ENCODE measurements at places on chromosomes 7 and 10.

DNA sequence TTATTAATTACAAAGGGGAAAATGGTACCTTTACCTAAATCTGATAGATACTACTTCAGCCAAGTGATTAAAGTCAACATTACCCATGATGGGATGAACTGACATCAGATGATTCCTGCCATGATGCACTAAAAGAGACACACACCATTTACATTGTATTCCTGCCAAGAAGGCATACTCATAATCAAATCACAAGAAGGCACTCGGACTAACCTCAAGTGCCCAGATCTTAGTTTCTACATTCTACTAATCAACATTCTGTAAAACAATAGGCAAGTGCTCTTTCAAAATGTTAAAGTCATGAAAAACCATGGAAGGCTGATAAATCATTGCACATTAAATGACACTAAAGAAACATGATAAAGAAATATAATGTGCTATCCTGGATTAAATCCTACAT lies 44.4 kb downstream of the SLC35G1 start:
- no peak for DNase-seq

DNA sequence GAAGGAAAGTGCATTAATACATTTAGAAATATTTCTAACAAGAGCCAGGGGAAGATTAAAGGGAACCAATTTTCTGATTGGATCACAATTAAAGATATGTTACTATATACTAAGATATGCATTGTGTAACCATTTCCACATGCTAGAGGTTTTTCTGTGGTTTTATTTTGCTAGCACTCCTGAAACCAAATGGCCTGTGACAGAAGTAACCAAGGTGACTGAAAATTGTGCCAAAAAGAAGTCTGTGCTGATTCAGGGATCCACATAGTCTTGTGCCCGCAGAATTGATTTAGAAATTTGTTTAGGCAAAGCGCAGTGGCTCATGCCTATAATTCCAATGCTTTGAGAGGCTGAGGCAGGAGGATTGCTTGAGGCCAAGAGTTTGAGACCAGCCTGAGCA lies 1.8 kb downstream of the CC2D2B start:
- DNase-seq = no peak

GRCh38 chr7:124032369-124033094 lies at the start of gene TMEM229A:
Gene TMEM229A (minus strand): TSS chr7:124033067. CDS start chr7:124033003, 64 bp downstream.
- peak; percentile 53 for DNase-seq

- DNase-seq = no peak
Observed at GRCh38 chr7:78496096-78496630, 697.6 kb downstream of the PHTF2 start.

- DNase-seq = no peak
Observed at GRCh38 chr10:29692121-29692539, 57.4 kb upstream of the SVIL start.

DNA sequence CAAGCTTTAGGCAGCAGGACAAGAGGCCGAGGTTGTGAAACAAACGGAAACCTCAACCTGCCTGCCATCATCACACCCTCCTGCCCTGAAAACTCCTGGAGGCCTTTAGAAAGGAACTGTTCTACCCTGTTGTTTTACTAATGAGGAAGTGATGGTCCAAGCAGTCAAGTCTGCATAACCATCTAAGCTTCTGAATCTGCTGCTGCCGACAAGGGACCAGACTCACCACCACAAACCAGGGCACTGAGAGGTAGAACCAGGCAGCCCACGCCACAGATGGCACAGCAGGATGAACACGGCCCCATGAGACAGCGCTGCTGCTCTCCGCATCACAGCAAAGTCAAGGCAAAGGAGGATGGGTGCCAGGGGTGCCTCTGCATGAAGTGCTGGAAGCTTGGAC lies 209.4 kb downstream of the CELF2 start:
- DNase-seq = no peak

DNA sequence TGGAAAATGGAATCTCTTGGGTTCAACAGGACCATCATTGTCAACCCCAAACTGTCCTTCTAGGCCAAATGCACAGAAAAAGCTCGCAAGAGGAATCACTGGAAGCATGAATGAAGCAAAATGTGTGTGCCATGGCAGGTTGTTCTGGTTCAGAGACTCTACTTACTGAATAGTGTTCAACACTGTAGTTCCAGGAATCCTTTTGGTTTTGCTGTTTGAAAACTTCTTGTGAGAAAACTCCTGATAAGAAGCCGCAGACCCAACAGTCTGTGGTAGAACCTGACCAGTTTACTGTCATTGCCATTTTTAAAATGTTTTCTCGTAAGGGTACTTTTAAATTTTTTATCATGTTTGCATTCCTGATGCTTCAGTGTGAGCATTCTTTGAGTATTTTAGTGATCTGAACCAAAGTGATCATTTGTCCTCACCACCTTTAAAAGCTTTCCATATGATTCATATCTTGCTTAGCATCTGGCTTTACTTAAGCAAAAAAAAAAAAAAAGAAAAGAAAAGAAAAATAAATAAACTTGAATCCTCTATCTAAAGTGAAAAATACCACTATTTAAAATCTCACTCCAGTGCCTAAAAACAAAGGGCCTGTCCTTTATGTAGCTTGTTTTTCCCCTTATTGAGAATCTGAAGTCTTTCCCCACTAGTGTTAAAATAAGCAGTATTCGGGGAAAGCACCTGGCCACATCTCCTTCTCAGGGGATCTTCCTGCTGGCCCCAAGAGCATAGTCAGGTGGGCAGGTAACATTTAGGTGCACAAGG lies 92.4 kb downstream of the WNT2 start:
- no peak for DNase-seq

GRCh38 chr10:63094405-63094804 lies 38.7 kb upstream of the NRBF2 start:
- DNase-seq = no peak

- DNase-seq = no peak
Observed at GRCh38 chr10:119408072-119408471, 134.4 kb downstream of the RGS10 start.

GRCh38 chr7:103094102-103094501 lies 19.2 kb downstream of the ARMC10 start:
- DNase-seq = no peak

DNA sequence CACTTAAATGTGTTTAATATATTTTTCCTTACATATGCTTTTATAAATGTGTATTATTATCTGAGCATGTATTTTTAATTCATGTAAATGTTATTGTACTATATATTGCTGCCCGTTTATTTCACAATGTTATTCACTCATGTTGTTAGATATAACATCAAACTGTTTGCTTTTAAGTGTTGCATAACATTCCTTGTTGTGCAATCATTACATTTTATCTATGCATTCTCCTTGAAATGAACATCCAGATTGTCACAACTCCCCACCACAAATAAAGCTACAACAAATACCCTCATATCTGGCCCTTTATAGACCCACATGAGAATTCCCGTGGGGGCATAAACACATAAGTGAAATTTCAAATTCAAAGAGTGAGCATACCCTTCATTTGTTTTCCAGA lies 264.2 kb downstream of the HPSE2 start:
- DNase-seq = no peak

GRCh38 chr10:48462482-48463020 lies 142.3 kb downstream of the ARHGAP22 start:
- DNase-seq = no peak

- DNase-seq = no peak
Observed at GRCh38 chr7:71322201-71322600, 190.3 kb downstream of the GALNT17 start.

DNA sequence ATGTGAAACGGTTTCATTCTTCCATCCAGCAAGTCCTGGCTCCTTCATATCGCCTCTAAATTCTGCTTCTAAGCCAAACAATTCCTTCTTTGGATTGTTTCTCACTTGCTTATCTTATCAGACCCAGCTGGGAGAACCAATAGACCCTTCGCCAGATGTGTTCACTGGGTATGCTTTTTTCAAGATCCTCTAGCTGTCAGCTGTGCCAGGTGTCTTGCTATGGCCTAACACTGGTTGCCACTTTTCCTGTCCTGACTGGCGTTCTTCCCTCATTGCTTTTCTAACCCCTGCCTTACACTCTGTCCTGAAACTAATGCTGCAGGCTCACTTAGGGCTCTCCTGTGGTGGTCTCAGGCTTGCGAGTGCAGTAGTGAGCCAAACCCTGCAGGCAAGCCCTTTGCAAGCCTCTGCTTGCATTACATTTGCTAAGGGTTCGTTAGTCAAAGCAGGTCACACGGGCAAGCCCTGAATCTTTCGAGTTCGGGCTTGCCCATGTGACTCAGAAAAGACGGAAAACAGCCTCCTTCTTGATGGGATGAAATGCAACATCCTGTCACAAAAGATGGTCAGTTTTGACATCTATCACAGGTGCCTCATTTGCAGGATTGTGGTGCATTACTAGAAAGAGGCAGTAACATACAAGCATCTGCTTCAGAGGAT lies 92.8 kb downstream of the VWC2 start:
- DNase-seq = no peak

DNA sequence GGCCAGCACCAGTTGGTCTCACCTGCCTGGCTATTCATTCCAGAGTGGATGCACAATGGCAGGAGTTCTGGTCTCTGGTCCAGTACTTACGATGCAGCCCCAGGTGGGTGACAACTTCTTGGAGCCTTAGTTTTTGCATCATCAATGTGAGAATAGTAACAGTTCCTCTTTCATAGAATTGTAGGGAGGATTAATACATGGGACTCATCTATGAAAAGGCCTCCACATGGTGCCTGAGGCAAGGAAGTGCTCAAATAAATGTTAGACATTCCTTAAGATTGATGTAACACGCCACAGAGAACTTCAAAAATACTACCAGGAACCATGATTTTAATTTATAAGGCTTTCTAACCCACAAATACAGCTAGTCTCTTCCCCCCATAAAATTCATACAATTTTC lies 120.1 kb upstream of the CHST15 start:
- no peak for DNase-seq

GRCh38 chr7:11191081-11191480 lies 217.4 kb downstream of the PHF14 start:
- DNase-seq = no peak

DNA sequence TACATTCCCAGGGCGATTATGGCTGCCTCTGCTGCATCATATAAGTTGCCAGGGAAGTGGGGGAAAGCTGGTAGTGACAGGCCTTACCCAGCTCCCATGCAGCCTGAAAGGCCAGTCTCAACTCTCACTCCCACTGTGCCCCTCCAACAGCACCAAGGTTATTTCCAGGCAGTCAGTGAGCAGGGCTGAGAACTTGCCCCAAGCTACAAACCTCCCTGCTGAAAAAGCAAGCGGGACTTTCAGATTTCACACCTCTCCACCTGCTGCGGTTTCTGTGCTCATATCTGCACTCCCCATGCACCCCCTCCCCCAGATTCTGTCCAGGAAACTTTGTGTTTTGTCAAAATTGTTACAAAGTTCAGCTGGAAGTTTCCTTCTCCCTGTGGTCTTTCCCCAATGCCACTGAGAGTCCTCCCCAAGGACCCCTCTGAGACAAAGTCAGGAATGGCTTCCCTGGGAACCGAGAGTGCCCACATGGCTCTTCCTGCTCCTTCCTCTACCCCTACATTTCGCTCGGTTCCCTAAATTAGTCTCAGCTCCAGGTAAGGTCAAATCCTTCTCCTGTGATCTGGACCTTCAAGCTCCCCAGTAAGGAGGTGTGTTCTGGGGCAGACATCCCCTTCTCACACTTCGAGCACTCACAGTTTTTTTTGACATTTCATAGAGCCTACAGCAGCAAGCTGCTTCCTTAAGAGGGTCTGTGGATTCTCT lies 25.3 kb upstream of the WNT2 start:
- DNase-seq = no peak

DNA sequence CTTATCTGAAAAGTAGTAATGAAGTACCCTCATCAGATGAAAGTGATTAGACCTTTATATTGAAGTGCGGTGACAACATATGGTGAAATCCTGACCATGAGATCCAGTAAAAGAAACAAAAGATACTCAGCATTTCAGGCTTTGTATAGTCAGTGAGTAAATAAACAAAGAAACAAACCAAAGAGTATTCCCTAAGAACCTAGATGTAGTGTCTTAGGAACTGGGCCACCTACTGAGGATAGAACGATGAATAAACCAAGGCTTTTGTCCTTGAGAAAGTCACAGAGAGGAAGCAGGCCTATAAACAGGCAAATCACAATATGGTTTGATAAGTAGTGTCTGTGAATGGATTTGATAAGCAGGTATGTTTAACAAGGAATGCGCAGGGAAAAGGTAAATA lies 46.2 kb downstream of the ZNF277 start:
- DNase-seq = no peak

DNA sequence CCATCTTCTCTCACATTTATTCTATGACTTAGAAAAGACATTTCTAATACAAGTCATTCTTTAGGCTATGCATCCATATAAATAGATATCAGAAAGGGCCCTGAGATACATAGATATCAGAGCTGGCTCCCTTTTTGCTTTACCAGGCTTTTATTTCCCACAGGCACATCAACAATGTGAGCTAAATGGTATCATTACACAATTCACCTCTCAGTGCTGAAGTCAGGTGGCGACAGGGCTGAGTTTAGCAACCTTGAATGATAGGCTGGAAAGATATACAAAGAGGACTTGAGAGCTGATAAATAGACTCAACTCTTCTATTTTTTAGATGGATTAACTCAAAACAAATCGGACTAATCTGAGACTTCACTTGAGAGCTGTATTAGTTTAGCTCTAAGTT lies 189.2 kb upstream of the COL1A2 start:
- DNase-seq = no peak

- DNase-seq = no peak
Observed at GRCh38 chr10:11875494-11876281, 52.5 kb downstream of the PROSER2 start.

GRCh38 chr10:63671317-63671937 lies 150.2 kb downstream of the REEP3 start:
- no peak for DNase-seq

GRCh38 chr7:134165252-134165651 lies 38.1 kb downstream of the LRGUK start:
- no peak for DNase-seq

DNA sequence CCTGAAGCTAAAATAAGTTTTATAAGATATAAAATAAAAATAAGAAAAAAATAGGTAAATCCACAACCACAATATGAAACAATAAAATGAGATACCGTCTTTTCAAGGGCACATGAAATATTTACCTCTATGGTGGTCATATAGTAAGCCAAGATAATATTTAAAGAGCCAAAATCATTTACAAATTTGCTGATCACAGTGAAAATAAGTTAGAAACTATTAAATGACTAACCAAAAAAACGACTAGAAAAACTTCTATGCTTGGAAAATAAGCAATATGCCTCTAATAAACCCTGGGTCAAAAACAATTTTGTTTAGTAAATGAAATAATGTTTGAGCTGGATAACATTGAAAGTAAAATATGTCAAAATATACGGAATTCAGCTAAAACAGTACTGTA lies 535.2 kb downstream of the GRID1 start:
- DNase-seq = no peak

GRCh38 chr10:132888898-132889490 lies 53.4 kb downstream of the CFAP46 start:
- no peak for DNase-seq

DNA sequence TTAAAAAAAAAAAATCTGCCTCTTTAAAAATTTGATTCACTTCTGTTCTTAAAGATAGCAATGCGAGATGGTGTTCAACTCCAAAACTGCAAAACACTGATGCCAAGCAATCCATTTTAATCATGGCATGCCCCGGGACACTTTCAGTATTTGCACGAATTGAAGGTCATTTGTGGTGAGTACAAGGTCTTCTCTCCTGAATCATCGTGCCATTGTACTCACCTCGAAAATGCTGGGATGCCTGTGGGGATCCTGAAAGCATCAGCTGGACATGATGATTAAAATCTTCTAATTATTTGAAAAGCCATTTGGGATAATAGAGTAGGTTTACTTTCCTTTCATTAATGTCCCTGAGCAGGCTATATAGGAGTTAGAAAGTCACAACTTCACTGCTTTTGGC lies 125.1 kb upstream of the NRP1 start:
- no peak for DNase-seq

Data from NCI-H187 (cell line).